Cardiac muscle cell (in vitro differentiated cells and primary cell): ENCODE measurements at places on chromosomes 6 and 20. TPM values are rescaled to one million over a fixed set of nuclear protein-coding genes. Genes with fewer than 3 reads are reported as not detected.
A peak's percentile ranks its signal among the peaks of the same experiment; 100 is the strongest.

- DNase-seq: peak; percentile 97
Observed at GRCh38 chr6:165649166-165650137, 13.6 kb downstream of the PDE10A start.

- DNase-seq: peak; percentile 28
Observed at GRCh38 chr6:116280161-116280932, 617 bp upstream of the TSPYL1 start.

HTR1E gene
- 0.39 TPM in 1 of 2 replicates, not detected in the other for total RNA-seq

- peak; percentile 33 for DNase-seq
Observed at GRCh38 chr6:22413681-22414311, 117.0 kb upstream of the PRL start.

KLHDC3 gene
- total RNA-seq: 264 and 334 TPM in 2 replicates

RAB23 gene
- 9.1 and 11.9 TPM in 2 replicates for total RNA-seq

DNA sequence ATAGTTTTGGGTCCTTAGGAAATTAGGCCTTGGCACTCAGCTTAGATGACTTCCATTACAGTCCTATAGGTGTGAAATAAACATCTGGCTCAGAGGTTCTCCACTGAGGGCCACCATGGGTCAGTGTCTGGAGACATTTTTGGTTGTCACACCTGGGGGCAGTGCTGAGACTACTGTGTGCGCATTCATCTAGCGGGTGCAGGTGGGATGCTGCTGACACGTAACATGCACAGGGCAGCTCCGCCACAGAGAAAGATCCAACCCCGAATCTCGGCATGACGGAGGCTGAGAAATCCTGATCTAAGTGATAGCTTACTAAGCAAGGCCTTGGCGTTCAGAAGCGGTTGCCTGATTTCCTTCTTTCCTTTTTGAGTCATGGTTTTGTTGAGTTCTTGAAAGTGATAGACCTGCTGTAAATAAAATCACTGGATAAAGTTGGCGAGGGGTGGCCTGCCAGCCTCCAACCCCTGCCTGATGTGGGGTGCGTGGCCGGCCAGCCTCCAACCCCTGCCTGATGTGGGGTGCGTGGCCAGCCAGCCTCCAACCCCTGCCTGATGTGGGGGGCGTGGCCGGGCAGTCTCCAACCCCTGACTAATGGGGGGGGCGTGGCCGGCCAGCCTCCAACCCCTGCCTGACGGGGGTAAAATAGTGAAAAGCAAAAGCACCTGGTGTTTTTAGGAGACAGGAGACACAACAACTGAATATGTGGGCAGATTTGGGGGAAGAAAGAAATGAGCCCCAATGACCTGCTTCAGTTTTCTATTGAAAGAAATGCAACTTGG, 158.1 kb downstream of the CDH26 start:
- no peak for DNase-seq

- no peak for DNase-seq
Observed at GRCh38 chr6:53251033-53251672, 97.6 kb downstream of the ELOVL5 start.

DNA sequence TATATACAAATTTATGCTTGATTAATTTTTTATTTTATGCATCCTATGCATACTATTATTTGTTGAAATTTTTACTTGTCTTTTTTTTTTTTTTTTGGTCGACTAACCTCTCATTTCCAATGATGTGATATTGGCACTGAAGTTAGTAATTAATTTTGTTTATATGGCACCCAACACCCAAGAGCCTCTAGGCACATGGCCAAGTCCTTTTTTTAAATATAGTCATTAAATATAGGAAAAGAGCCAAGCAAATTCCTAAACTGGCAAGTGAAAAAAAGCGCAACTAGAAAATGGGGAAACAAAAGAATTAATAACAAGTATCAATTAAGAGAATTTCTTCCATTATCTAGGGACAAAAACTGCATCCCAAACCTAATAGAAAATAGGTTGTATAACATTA, 85.5 kb upstream of the HS3ST5 start:
- DNase-seq: no peak

GRCh38 chr6:84346372-84346771, 118.9 kb upstream of the CEP162 start:
- no peak for DNase-seq

DEFB132 gene
- not detected in 2 replicates for total RNA-seq

MYO6 gene
- 8.7 and 17.9 TPM in 2 replicates for total RNA-seq

GRCh38 chr6:29749308-29749662, 26.1 kb downstream of the HLA-F start:
- DNase-seq: no peak

DNA sequence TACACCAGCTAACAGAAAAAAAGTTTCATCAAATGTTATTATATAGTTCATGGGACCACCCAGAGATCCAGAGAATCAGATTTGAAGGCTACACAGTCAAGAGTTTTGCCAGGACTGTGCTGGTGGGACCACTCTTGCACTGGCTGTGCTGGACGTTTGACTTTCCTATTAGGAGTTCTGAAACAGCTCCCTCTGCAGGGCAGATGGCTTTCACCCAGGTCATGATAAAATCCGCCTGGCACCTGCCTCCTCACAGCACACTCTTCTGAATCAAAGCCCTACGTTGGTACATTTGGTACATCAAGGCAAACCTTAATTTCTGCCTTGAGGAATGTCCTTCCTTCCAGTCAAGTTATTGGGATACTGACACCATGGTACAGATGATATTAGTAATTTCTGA, 302.1 kb downstream of the ZNF217 start:
- DNase-seq: no peak

DNA sequence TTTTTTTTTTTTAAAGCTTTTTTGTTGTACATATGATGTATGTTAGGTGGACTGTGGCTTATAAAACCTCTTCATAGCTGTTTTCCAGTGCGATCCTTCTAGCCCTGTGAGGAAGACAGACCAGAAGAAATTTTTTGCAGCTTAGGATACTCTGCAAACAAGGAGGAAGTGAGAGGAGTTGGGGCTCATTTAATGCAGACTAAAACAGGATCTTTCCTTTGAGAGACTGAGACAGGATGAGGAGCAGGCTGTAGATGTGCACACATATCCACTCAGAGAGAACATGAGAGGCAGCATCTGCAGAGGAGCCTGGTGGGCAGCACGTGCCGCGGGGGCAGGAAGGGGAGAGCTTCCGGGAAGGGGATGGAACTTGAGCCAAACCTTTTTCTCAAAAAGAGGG, 45.7 kb downstream of the PPARD start:
- DNase-seq: no peak

DNA sequence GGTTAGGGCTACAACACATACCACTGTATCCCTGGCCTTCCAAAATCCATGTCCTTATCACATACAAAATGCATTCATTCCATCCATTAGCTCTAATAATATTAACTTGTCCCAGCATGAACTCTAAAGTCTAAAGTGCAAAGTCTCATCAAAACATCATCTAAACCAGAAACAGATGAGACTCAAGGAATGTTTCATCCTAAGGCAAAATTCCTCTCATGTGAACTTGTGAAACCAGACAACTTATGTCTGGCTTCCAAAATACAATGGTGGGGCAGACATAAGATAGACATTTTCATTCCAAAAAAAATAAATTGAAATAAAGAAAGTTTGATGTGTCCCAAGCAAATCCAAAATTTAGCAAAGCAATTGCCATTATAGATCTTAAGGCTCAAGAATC, 257.4 kb downstream of the HTR1B start:
- no peak for DNase-seq

GRCh38 chr20:49074521-49074920, 28.4 kb downstream of the CSE1L start:
- DNase-seq: no peak

DNA sequence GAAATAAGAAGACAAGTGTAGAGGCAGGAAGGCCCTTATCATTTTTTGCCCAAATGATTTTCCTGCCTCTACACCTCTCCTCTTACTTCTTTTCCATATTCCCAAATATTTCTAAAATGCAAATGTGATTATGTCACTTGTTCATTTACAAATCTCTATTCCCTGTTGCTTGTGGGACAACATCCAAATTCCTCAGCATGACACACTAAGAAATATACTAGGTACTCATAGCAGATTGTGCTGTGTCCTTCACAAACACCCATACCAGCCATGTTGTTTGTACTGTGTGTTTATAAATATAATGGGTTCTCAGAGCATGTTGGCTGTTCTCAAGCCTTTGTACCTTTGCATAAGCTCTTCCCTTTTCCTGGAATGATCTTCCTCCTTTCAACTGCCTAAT, 17.7 kb upstream of the FYN start:
- DNase-seq: no peak
